Right hindlimb (tissue), 1 donor: ENCODE measurements at places on chromosomes 16 and 17.

DNA sequence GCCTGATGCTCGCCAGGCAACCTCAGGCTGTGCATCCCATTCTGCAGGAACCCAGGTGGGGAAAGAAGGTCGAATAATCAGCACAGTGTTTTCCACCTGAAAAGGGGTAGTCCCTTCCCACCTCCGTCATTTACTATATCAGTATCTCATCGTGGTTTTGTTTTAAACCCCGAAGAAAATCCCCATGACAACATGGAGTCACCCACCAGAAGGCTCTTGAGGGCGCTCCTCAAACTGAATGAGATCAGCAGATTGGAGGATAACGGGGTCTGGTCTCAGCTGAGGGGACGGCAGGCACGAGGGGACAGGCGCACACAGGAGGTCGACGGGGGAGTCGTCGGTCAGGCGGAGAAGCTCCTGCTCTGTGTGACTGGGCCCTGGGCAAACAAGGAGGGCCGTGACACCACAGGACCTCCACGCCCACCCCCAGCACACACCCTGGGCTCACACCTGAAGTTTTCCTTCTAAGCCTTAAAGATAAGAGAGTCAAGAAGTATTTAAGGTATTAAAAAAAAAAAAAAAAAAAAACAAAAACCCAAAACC lies 44.2 kb downstream of the MARF1 start:
- no peak for DNase-seq

GRCh38 chr17:56598466-56598865 lies 5.0 kb downstream of the NOG start:
- no peak for DNase-seq

DNA sequence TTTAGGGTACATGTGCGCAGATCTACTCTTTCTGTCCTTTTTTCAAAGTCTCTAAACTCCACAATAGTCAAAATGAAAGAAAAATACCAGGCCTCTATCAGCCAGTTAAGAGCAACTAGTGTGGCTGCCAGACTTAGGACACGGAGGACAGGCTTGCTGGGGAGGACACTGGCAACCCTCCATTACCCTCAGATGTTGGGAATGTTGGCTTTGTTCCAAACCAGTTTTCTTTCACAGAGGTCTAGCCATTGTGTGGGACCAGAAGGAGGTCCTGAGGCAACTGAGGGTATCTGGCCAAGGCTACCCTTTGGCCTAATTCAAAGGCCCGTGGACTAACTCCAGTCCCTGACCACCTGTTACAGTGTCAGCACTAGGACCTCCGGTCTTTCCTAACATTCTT lies 51.2 kb upstream of the MED9 start:
- DNase-seq: no peak

DNA sequence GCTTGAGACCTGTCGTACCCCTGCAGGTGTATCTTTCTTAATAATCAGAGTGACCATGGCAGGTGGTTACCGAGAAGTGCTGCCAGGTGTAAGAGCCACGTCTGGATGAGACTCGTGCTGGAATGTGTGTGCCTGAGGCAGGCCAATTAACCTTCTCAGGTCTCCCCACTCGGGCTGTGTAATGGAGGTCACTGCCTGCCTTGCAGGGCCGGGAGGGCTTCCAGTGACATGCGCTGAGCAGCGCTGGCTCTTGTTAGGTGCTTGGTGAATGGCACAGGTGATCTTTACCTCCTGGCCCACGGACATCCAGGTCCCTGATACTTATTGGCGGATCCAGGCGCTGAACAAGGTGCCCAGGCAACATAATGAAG lies 4.6 kb upstream of the GSE1 start:
- no peak for DNase-seq

DNA sequence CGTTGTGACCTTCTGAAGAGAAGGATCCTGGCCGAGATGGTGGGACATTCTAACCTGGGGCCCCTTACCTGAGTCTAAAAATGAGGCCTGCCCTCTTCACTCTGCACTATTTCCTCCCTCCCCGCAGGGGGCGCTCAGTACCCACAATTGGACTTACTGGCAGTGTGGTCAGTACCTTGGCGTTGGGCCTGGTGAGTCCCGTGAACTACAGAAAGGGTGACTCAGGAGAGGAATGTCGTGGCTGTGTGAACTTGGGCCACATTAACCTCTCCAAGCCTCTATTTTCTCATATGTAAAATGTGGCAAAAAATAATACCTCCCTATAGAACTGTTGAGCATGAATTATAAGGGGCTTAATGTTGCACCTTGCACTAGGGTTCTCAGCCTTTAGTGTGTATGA lies 3.9 kb downstream of the RSAD1 start:
- DNase-seq: peak; percentile 90

DNA sequence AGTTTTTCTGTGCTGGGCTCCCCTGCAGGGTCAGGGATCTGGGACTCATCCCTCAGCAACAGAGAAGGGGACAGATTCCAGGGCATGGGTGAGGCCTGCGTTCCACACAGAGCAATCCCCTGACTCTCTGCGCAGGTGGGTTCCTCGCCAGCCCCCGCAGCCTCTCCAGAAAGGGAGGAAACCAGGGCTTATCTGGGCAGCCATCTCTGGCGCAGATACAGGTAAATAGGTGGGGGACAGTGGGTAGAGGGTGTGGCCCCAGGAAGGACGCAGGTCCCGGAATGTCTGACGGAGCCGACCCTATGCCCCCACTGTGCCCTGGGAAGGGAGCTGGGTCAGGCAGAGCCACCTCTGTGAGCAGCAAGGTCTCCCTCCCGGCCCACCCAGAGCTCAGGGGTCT lies 23.2 kb downstream of the PIEZO1 start:
- no peak for DNase-seq

DNA sequence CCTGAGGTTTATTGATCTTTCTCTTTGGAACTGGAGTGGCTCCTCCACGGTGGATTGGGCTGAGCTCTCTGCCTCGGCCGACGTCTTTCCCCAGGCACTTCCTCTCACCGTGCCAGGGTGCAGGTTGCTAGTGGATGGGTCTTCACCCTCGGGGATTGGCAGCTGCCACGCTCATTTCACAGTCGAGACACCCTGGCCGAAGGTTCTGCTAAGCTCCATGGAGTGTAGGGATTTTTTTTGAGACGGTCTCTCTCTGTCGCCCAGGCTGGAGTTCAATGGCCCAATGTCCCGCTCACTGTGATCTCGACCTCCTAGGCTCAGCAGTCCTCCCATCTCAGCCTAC lies 280.8 kb downstream of the SEC14L1 start:
- no peak for DNase-seq

- no peak for DNase-seq
These were observed 14.2 kb downstream of the B4GALNT2 start for GRCh38 chr17:49146620-49147306.

- peak; percentile 92 for DNase-seq
These were observed at the start of gene CAMKK1 for GRCh38 chr17:3893003-3893719. Gene CAMKK1, minus strand, starts transcription at chr17:3893053. Its CDS starts 7,366 bp downstream, at chr17:3885687.

GRCh38 chr17:75115555-75115954 lies 5.8 kb downstream of the ARMC7 start:
- DNase-seq: no peak

GRCh38 chr16:57993438-57993837 lies 7.0 kb downstream of the ZNF319 start:
- DNase-seq: no peak

DNA sequence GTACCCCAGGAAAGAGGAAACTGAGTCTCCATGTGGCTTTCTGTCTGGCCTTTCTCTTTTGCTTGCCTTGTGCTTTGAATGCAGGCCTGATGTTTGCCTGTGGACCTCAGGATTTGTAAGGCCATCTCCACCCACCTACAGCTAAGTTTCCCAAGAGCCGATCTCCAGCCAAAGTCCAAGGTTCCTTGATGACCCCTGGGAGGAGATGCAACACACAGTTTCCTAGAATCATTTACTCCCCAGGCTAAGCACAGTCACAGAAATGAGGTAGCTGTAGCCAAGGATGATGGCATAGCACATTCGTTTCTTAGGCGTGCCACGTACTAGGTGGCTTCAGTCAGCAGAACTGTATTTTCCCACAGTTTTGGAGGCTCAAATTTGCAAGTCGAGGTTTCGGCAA lies 595.4 kb downstream of the MAF start:
- no peak for DNase-seq

- no peak for DNase-seq
These were observed 145.5 kb upstream of the PMFBP1 start for GRCh38 chr16:72317446-72317845.

DNA sequence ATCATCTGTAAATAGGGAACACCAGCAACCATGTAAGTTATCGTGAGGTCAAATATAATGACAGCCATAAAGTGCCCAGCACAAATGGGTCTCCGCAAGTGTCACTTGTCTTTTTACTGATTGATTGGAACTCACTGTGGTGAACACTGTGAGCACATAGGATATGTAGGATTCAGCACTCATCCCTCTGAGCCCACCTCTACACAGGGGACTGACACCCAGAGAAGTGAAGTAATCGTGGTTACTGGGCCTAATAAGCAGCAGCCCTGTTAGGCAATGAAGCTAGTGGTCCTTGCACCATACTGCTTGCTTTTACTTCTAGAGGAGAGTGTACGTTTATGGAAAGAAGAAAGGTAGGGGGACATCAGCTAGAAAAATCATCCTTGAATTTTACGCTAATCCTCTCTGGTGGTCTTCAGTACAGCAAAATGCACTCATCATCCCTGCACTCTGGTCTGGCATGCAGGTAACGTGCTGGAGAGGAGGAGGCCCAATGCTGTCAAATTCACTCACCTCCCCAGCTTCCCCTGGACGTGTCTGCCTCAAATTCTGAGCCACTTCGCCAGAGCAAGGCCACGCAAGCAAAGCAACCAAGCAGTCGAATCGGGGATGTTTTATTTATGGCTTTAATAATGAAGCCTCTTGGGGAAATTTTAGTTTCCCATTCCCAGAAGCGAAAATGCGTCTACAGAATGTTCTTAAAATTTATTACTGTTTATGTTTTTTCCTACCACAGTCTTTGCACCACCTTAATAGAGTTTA lies 74.7 kb downstream of the YPEL2 start:
- DNase-seq: no peak

DNA sequence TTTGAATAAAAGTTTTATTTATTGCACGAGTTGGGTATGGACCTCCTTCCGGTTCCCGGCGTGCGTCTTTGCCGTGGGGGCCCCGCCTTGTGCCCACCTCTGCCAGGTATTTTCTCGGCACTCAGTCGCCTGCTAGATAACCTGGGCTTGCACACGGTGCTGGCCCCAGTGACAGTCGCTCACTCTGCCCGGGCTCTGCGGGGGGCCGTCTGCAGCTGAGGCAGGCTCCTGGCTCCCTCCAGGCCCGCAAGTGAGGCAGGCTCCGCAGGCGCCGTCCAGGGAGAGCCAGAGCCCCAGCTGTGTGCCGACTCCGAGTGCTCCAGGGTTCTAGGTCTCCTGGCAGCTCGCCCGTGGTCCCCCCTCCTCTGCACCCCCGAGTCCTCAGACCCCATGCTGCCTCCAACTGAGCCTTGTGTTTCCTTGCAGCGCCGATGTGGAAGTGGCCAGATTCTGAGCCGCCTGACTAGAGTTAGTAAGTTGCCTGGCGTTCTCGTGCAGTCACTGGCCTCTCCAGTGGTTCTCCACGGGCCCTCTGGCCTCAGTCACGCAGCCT lies 54.7 kb upstream of the PVALEF start:
- no peak for DNase-seq

DNA sequence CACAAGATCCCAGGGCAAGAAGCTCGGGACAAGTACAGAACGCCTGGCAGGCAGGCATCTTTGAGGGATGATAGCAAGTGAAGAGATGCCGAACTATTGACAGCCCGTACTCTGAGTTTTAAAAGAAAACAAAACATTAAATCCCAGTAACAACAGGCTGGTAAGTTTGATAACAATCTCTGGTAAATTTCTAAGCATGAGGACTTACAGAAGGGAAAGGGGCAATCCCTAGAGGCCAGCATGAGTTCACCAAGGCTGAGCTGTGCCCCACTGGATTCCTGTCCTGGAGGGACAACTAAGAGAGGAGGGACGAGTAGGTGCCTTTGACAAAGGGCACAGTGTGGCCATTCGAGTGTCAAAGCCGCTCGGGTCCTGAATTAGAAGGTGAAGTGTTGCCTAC lies 26.2 kb downstream of the CCDC182 start:
- no peak for DNase-seq

GRCh38 chr16:12111223-12111622 lies 134.7 kb downstream of the SNX29 start:
- DNase-seq: no peak
